ENCODE measurements at places on chromosomes 4 and X.

DNA sequence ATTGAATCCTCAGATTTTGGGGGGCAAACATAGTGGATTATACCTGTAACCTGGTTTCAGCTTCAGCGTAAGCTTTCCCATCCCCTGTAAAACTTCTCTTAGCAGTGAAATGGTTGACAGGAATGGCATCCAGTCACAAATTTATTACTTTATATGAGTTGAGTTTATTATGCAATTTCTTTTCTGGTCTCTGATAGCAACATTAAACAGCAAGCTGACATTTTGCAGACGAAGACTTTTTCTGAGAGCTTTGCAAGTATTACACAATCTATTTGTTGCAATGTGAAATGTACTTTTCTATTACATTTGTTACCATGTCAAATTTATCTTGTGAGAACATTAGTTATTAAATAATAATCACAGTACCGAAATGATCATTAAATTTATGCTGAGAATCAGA is 60.6 kb downstream of the GSPT2 start:
- DNase-seq, result no peak

DNA sequence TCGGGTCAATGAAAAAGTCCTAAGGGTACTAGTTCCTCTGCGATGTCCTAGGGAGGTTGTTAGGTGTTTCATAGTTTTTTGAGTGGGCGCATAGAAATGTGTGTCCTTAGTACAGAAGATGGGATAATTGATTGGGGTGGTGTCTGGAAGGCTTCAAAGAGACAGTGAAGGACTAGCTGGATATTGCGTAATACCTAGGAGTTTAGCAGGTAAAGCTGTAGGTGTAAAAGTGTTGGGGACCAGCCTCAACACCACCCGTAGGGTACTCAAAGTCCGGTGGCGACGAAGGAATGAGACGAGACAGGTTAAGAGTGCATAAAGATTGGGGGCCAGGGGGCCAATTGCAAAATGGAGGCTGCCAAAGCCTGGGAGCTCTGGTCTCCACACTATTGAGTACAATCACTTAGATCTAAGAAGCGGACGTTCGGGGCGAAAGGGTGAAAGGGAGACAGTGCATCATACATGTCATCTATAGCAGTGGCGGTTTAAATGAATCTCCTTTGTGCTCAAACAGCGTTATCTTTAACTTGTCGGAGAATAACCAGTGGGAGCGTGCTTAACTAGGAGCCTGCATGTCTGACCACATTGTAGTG is 1.0 kb downstream of the TRMT44 start:
- no peak for DNase-seq

- DNase-seq, result no peak
Measured at GRCh38 chr4:10007793-10008608, 13.3 kb downstream of the SLC2A9 start.

DNA sequence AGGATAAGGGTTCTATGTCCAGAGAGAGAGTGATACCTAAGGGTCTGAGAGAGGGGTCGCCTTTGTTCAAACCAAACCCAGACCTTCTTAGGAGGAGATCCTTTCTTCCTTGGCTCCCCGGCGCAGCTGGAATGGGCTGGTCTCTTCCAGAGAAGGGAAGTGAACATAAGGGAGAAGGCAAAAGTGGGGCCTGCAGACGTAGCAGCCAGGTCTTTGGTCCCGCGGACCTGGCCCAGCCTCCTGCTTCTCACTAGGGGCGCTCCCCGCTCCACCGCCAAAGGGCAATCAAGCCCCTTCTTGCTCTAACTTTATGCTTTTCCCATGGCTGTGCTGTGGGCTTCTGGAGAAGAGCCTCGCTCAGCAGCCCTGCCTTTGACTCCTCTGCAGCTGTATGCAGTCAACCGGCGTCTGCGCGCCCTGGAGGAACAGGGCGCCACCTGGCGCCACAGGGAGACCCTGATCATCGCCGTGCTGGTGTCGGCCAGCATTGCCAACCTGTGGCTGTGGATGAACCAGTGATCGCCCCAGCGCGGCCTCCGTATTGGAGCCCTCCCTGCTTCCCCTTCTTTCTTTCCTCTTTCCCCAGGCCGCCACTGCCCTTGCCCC is 6.5 kb downstream of the FATE1 start:
- no peak for DNase-seq

DNA sequence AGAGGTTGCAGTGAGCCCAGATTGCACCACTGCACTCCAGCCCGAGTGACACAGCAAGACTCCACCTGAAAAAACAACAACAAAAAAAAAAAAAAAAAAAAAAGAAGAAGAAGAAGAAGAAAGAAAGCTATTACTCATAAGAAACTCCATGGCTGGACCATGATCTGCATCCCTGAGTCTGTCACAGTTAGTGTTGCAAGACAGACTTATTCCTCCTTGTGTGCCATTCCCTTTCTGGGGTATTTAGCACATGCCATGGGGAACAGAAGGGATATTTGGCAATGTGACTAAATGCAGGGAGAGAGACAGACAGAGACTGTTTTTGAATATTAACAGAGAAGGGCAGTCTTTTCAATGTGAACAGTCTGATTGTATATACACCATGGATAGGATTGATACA is 16.7 kb upstream of the PDS5A start:
- no peak for DNase-seq

GRCh38 chr4:169604131-169604900 is 8.1 kb downstream of the NEK1 start:
- DNase-seq, result no peak

DNA sequence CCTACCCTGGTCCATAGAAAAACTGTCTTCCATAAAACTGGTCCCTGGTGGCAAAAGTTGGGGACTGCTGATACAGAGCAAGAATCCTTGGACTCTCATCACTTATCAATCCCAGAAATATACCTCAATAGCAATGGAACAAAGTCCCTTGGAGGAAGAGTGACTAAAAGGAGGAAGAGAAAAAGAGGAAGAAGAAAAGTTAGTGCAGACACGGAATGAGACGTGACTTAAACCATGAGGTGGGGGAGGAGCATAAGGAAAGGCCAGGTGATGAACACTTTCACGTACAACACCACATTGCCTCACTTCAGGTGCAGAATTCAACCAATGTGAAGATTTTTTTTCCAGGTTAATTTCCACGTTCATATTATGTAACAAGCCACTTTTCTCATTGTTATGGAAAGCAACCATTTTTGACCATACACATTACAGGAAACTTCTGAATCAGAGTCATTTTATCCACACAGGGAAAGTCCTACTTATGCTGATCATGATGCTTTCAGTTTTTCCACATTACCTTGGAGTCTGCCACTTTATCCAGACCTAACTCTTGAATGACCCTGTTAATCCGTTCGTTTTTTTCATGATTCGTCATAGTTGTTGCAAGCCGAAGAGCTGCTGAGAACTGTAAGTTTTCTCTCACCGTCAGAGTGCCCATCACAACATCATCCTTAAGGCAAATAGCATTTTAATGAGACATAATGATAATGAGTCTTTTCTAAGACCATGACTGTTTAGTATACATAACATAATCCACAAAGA is 27.7 kb downstream of the ABCG2 start:
- no peak for DNase-seq

DNA sequence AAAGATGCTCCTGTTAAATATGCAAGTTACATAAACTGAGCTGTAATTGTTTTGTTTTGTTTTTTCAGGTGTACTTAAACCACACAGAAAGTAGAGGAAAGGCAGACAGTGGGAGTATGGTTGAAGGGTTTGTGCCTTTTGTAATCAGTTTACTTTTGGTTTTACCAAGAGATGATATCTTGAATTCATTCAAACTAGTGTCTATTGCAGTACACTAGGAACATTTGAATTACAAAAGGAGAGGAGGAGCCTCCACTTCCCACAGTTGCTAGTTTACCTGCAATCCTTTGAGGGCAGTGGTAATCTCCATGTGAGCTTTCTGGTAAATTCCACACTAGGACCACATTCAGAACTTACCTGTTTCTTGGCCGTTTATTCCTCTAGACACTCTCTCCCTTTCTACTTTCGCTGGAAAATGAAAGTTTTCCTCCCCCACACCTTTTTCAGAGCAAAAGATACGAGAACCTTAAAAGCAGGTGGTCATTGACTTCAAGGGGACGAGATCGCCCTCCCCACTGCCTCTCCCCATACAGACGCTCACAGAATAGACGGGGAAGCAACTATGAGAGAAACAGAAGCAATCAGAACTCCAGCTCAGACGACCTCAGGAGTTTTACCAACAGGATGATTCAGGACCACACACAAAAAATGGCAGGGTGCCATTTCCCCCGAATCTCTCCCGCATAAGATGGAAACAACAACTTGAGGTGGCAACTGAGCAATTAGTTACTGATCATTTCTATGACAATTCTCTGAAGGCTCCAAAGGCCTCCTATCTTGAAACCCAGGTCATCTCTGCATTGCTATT is 3.3 kb downstream of the RBM47 start:
- no peak for DNase-seq

GRCh38 chr4:158786121-158786601 is 17.3 kb downstream of the FNIP2 start:
- DNase-seq, result no peak

GRCh38 chr4:13430834-13431568 is 53.1 kb downstream of the RAB28 start:
- DNase-seq, result no peak

DNA sequence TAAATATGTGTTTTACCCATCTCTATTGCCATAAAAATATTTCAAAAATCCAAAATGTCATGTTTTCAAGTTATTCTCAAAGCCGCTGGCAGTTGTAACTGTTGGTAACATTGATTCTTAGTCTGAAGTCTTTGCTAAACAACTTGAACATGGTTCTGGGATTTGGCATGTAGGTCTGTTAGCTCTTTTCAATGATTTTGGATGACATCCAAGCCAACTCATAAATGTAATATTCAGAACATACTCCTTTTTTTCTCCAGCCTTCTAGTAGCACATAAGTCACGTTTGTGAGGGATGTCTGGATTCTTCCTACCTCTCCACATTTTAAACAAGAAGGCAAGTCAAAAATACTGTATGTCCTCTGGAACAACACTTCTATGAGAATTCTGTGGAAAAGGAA is 305.3 kb downstream of the PRR32 start:
- DNase-seq, result no peak

- no peak for DNase-seq
Measured at GRCh38 chrX:68083510-68083909, 349.8 kb downstream of the OPHN1 start.

DNA sequence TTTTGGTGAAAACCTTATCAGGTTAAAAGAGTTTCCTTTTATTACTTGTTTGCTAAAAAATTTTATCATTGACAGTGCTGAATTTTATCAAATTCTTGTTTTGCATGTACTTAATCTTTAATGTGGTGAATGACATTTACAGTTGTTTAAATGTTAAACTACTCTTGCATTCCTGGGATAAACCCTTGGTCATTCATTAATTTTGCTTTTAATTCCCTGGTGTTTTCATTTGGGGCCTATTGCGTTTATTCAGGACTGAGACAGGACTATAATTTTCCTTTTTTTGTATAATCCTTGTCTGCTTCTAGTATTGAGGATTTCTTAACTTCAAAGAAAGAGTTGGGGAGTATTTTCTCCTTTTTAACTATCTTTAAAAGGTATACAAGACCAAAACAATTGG is 98.7 kb upstream of the TLL1 start:
- DNase-seq, result no peak

GRCh38 chr4:10965196-10965595 is 280.6 kb upstream of the CLNK start:
- no peak for DNase-seq

DNA sequence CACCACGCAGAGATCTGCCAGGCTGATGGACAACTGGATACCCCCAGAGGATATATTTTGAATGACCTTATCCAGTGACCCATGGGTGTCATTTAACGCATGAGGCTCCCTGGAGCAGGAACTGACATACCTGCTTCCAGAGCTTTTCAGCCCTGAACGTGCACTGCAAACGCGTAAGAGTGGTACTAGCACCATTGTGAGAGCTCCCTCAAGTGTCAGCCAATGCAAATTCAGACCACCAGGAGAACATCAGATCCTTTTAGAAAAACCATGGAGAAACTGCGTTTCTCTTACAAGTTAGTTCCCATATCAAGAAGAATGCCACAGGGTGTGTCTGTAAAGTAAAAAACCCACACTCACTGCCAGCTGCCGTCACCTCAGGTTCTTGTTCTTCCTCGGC is 7.3 kb downstream of the TREX2 start:
- no peak for DNase-seq

DNA sequence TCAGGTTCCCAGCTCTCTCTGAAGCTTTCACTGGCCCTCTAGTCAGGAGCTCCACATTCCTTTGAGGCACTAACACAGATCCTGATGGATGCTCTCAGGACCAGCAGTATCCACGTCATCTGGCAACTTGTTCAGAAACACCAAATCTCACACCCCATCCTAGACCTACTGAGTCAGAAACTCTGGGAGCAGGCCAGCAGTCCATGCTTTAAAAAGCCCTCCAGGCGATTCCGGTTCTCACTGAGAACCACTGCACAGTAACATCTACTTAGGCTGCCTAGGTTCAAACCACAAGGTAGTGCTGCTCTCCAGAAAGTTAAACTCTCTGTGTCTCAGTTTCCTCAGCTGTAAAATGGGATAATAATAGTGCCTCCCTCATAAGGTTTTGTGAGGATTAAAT is 55.3 kb downstream of the CCDC158 start:
- DNase-seq, result no peak

- no peak for DNase-seq
Measured at GRCh38 chr4:100635899-100636298, 118.1 kb upstream of the EMCN start.

GRCh38 chr4:48976041-48976440 is 10.0 kb upstream of the CWH43 start:
- DNase-seq, result no peak

DNA sequence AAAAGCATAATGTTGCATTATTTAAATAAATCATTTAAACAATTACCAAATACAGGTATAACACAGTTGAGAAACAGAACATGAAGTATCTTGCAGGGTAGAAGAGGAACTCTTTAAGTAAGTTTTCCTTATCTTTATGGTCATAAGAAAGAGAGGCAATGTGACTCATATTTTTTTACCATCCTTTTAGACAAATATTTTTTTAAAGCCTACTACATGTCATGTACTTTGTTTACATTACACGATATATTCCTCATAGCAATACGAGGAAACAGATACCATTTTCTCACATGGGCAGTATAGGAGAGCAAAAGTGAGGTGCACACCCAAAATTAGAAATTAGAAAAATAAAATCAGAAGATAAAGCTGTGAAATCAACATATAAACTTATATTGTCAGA is 49.3 kb upstream of the EPHA5 start:
- DNase-seq, result no peak

DNA sequence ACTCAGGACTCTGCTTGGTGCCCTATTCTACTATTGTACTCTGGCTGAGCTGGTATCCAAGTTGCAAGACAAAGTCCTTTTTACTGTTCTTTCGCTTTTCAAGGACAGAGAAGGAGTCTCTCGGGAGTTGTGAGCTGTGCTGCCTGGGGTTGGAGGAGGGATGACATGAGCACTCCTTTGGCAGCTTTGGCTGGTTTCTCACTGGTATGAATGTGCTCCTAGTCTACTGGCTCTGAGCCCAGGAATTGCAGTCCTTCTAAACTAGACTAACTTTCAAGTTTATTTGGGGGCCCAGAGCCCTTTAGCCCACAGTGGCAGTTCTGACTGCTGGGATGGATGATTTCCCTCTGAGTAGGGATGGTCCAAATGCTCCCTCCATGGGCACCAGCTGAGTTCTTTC is 997.1 kb downstream of the RAB28 start:
- DNase-seq, result no peak

- DNase-seq, result no peak
Measured at GRCh38 chr4:162782778-162783525, 383.7 kb downstream of the NAF1 start.

- DNase-seq, result no peak
Measured at GRCh38 chr4:165931741-165932140, 58.7 kb downstream of the TLL1 start.

GRCh38 chr4:68469482-68469881 is 22.2 kb downstream of the TMPRSS11E start:
- no peak for DNase-seq

All from HS-5 (cell line).